Head of caudate nucleus (tissue), 42 donors: ENCODE measurements at places on chromosomes 2 and 18.

DNA sequence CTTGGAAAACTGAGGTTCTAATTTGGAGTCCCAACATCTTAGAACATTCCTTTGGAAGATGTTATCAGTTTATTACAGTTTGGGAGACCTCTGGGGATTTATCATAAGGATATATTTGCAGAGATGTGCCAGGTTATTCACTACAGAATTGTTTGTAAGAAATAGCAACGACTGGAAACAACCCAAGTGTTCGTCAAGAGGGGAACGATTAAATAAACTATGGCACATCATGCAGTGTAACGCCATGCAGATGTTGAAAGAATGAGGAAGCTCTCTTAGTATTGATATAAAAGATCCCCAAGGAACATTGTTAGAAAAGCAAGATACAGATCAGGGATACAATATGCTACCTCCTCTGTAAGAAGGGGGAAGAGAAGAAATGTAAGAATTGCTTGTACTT, 210.6 kb downstream of the TMEM247 start:
- no peak for DNase-seq

DNA sequence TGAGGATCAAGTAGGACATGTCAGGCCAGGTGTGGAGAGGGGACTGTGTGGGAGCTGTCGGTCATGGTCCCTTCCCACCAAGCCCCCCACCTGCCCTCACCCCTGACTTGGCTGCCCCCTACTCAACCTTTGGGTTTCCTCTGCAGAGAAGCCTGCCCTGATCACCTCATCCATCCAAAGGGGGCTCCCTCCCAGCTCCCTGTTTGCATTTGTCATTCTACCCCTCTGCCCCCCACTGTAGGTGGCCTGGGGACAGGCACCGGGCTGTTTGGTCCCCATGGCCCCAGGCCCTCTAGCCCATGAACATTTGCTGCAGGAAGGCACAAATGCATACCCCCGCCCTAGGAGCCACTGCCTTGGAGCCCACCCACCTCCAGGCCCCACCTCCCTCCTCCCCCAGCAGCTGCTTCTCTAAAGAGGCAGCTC, 115.0 kb downstream of the SMAD7 start:
- DNase-seq: no peak

GRCh38 chr2:55846426-55846825, 77.2 kb downstream of the EFEMP1 start:
- no peak for DNase-seq

- peak; percentile 60 for DNase-seq
Measured at GRCh38 chr2:177143444-177143843, 69.2 kb upstream of the HNRNPA3 start.

DNA sequence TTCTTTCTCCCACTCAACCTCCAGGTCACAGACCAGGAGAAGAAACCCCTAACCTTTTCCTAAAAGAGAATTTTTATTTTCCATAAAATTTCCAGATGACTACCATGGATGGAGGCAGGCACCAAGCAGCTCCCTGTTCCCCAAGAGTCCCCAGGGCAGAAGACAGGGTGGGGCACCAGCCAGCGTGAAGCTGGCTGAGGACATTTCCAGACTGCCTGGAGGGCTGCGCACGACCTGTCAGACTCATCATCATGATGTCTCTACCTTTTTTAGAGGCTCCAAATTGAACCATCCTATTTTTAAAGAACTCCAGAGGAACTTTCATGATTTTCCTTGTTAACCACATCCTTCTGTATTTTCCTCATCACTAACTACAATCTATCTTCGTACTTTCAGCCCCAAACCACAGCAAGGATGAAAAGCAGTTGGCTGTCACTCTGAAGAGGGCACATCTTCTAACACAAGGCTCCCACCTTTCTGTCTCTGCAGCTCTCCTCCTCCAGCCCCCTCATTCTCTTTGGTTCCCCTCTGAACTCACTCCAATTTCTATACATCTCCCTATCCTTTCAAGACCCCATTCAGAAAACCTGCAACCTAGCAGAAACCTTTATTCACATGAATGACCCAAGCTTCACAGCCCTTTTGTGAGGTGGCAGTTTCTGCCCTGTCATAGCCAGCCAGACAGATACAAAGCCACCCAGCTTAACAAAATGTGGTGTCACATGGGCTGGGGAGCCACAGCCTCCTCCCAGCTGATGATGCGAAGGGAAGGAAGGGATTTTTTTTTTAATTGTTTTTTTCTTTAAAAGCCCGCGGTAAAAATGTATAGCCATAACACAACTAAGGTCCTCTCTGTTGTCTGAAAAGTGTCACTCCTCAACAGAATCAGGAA, 11.1 kb downstream of the AMMECR1L start:
- DNase-seq: no peak

DNA sequence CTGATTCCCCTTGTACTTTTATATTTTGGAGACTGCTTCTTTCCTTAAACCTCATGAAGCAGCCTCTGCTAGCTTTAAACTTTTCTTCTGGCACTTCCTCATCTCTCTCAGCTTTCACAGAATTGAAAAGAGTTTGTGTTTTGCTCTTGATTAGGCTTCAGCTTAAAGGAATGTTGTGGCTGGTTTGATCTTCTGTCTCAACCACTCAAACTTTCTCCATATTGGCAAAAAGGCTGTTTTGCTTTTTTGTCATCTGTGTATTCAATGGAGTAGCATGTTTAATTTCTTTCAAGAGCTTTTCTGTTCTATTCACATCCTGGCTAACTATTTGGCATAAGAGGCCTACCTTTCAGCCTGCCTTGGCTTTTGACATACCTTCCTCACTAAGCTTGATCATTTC, 36.3 kb upstream of the MSTN start:
- no peak for DNase-seq

DNA sequence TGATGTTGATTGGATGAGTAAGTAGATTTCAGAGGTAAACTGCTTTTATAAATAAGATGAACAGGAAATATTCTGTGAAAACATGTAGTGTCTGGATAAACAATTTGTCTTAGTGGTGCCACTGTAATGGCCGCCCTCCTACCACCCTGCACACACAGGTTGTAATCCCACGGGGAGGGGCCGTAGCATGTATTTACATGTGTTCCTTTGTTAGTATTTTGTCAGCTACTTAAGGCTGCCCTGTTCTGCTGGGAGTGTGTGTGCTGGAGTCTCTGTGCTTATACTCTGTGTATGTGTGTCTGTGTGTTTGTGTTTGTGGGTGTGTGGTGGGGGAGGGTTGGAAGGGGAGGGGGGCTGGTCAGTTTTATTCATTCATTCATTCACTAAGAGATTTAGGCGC, 5.1 kb downstream of the TSHZ1 start:
- no peak for DNase-seq

- DNase-seq: no peak
Measured at GRCh38 chr2:164780611-164781178, 60.9 kb downstream of the COBLL1 start.

GRCh38 chr2:102190430-102191107, 3.7 kb downstream of the IL1RL2 start:
- DNase-seq: no peak

- DNase-seq: peak; percentile 51
Measured at GRCh38 chr2:54176577-54176976, 61.2 kb downstream of the ACYP2 start.

- no peak for DNase-seq
Measured at GRCh38 chr2:215635071-215635787, 199.4 kb upstream of the FN1 start.

DNA sequence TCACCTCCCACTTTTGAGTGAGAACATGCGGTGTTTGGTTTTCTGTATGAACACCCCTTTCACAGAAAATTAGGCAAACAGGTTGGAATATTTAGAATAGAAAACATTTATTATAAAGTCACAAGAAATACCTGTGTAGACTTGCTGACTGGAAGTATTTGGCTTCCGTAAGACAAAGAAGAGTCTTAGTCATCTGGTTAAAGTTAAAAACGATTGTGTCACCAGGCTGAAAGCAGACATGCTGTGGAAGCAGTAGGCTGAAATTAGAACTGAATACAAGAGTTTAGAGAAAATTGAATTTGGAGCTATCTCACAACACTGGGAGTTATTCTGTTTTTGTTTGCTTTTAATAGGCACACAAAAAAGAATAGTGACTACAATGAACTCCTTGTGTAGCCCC, 16.2 kb upstream of the CLASP1 start:
- peak; percentile 39 for DNase-seq

- DNase-seq: no peak
Measured at GRCh38 chr2:195663007-195663406, 6.0 kb downstream of the SLC39A10 start.

DNA sequence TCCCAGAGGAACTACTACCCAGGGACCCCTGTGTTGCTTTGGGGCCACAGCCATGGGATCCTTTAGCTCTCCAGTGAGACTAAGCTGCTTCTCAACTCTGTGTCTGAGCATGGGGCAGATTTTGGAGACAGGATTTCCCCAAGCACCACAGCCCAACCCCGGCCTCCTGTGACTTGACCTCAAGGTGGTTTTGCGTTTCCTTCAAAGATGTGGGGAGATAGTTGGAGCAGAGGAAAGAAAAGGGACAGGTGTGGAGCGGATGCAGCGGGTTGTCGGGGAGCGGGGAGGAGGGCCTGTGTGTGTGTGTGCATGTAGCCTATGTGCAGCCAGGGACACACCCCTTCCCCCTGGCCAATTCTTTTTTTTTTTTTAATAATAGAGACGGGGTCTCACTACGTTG, 10.2 kb downstream of the ARID5A start:
- DNase-seq: no peak

- no peak for DNase-seq
Measured at GRCh38 chr2:239177908-239178307, 222.9 kb downstream of the HDAC4 start.

GRCh38 chr18:67215686-67216085, 300.8 kb downstream of the DSEL start:
- no peak for DNase-seq

DNA sequence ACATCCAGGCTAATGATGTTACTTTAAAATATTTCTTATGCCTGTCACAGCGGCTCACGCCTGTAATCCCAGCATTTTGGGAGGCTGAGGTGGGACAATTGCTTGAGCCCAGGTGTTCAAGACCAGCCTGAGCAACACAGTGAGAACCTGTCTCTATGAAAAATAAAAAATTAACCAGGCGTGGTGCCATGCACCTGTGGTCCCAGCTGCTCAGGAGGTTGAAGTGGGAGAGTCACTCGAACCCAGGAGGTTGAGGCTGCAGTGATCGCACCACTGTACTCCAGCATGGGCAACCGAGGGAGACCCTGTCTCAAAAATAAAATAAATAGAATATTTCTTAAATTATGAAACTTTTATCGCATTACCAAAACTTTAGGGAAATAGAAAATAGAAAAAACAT, 28.1 kb upstream of the ACTR3 start:
- no peak for DNase-seq
